Fibroblast of pulmonary artery (primary cell): ENCODE measurements at places on chromosomes 2 and 18.
A peak's percentile ranks its signal among the peaks of the same experiment; 100 is the strongest.

DNA sequence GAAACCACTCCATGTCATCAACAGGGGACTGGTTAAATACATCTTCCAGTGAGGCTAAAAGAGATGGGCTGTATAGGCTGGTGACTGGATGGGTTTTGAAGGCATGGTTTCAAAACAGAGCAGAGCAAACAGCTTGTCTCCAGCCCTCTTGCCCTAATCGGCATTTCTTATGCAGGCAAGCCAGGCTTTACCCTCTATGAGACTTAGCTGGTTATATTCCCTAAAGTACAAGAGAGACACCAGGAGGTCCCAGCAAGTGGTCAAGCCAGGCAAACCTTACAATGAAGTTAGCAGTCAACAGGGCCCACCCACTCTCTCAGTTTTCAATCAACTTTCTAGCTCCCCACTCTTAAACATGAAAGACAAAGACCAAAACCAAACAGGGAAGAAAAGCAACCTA is 19.0 kb downstream of the OSBPL1A start:
- no peak for DNase-seq

- DNase-seq = peak; percentile 92
Observed at GRCh38 chr2:169961911-169962310, 134.7 kb downstream of the UBR3 start.

GRCh38 chr2:184695-185094 is 79.1 kb downstream of the SH3YL1 start:
- no peak for DNase-seq

DNA sequence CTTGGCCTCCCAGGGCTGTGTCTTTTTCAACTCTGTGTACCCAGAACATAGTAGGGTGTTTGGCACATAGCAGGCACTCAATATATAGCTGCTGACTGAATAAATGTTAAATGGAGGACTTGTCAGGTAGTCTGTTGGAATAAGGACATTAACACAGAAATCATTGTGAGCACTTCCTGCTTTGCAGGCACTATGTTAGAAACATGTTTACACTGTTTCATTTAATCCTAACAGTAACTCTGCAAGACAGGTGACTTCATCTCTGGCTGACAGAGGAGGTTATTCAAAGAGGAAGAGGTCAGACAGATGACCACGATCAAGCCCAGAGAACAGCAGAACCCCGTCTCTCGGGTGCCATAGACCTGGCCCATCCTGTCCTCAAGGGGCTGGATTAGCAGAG is 28.0 kb upstream of the PIEZO2 start:
- DNase-seq = no peak

DNA sequence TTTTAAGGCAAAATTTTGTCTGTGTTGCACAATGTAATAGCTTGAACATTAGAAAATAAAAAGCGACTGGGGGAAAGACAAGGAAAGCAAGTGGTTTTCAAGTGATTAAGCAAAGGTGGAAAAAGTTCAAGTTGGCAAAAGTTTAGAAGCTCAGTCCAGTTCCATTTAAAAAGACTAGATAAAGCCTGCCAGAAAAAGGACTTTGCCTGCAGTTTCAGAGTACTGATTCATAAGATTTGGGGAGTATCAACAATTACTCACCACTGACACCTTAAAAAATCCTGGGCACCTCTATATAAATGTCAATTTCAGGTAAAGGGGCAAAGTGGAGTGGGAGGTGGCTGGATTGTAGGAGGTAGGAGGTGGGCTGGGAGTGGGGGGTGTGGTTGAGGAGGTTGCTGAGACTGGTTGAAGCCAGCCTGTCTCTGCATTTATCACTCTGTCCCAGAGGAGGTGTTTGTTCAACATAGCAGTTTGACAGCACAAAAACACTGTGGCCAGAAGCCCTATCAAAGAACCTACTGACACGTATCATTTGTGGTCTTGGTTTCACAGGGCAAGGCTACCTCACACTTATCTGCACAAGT is 14.6 kb downstream of the ZEB2 start:
- peak; percentile 47 for DNase-seq

DNA sequence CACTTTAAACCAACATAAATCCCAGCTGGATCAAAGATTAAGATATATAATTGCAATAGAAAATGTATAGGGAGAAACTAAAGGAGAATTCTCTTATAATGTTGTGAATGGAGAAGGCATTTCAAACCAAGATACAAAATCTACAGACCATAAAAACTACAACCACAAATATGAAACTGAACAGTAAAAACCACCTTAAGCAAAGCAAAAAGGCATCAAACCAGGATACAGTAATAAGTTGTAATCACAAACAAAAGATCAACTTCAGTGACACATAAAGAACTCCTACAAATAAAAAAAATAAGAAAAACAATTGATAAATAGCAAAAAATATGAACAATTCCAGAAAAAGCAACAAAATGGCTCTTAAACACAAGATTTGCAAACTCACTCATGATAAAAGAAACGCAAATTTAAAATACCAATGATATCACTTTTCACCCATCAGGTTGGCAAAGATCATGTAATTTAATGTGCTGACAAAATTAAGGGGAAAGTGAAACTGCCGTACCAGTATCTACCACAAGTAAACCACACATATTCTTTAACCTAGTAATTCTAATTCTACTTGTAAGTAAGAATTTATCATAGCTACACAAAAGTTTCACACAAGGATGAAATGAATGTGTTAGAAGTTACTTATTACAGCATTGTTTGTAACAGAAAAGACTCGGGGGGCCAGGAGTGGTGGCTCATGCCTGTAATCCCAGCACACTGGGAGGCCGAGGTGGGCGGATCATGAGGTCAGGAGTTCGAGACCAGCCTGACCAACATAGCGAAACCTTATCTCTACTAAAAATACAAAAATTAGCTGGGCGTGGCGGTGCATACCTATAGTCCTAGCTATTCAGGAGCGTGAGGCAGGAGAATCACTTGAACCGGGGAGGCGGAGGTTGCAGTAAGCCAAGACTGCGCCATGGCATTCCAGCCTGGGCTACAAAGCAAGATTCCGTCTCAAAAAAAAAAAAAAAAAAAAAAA is 101.9 kb downstream of the USP34 start:
- DNase-seq = no peak

GRCh38 chr2:172394002-172394401 is 33.4 kb upstream of the ITGA6 start:
- no peak for DNase-seq

GRCh38 chr18:73366713-73367112 is 498.9 kb upstream of the NETO1 start:
- DNase-seq = no peak
